ENCODE measurements at places on chromosomes 6 and 20.

DNA sequence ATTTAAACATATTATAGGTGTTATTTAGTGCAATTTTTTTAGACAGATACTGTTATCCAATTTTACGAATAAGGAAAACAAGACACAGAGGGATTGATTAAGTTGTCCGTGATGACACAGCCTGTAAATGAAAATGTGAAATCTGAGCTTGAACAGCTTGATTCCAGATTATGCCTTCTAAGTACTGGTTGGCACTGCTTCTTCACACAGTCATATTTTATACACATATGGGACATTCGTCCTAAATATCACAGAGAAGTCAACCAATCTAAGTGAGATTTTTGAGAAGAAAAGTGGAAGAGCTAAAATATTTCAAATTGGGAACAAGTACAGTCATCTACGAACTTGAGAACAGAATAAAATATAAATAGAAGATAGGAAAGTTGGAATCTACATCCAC, 756.3 kb downstream of the BCKDHB start:
- no peak for DNase-seq

DNA sequence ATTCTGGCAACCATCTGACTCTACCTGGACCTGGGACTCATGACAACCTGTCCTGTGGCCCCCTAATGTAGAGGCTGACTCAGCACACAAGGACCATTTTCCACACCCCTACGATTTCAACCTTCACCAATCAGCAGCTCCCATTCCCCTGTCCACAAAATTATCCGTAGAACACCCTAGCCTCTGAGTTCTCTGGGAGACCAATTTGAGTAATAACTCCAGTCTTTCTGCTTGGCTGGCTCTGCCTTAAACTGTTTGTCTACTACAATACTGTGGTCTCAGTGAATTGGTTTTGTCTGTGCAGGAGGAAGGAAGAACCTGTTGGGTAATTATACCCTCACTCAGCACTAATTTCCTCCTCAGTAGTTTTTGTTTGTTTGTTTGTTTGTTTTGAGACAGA, 99.3 kb upstream of the MRPS10 start:
- DNase-seq, result no peak

- no peak for DNase-seq
These were observed 2.0 kb downstream of the ANKRD6 start for GRCh38 chr6:89434954-89435353.

- DNase-seq, result no peak
These were observed 197.9 kb upstream of the GRIK2 start for GRCh38 chr6:101195588-101195987.

DNA sequence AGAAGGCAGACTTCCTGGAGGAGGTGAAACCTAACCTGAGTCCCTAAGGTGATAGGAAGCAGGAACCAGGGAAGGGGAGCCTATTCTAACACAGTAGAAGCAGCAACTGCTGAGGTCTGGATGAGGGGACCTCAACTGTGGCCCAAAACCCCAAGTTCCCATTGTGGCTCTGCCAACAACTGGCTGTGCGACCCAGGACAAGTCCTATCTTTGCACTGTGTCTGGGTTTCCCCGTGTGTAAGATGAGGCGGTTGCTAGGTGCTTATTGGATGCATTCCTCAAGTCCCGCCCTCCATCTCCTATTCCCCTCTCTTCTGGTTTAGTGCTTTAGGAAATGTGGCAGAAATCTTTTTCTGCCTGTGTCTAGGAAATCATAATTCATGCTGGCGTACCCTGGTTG, 52.2 kb upstream of the TTPAL start:
- DNase-seq, result no peak

DNA sequence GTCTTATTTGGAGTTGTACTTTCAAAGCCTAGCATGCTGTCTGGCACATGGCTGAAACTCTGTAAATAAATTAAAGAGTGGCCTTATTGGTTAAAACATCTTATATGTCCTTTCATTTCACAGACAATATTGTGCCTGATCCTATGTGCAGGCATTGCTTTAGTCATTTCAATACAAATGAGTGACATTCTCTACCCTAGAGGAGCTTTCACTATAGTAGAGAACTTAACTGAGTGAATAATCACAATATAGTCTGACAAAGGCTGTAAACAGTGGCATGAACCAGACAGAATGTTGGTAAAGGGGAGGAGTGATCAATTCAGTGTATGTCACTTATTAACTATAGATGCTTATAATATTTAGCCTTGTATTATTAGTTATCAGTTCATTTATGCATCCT, 481.8 kb downstream of the TFAP2B start:
- no peak for DNase-seq
